ENCODE measurements at places on chromosomes 11 and 22.

DNA sequence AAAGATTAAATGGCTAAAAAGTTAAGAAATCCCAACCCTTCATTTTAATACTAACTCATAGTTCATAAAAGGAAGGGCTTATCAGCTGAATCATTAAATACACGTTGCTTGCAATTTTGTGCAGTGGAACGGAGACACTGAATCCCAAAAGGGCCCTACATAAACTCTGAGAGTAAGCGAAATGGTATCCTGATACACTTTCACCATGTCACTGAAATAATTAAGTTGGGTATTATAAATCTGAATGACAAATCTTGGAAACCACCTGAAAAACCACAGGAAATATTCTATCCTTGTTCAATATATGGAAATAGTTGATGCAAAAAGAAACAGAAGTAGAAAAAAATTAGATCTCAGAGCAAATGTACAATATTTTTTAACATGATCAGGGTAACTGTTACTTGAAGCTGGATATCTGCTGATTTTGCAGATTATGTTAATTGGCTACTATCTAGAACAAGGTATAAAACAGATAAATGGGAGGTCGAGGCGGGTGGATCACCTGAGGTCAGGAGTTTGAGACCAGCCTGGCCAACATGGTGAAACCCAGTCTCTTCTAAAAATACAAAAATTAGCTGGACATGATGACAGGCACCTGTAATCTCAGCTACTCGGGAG, 55.1 kb downstream of the MAML2 start:
- DNase-seq = no peak

DNA sequence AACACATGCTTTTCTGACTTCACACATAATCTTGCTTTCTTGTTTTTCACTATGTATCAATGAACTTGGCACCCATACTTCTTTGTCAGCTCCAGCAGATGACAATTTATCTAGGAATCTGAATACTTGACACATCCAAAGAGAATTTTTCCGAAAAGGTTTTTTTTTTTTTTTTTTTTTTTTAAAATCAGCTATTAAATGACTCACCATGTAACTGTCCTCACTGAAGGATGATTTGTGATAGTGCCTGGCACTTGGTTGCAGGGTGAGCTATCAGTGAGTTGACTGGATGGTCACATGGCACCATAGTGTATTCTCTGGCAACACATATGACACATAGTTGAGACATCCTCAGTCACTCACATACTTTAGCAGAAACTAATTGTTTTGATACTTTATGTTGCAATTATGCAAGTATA, 133.4 kb upstream of the E2F8 start:
- DNase-seq = no peak

DNA sequence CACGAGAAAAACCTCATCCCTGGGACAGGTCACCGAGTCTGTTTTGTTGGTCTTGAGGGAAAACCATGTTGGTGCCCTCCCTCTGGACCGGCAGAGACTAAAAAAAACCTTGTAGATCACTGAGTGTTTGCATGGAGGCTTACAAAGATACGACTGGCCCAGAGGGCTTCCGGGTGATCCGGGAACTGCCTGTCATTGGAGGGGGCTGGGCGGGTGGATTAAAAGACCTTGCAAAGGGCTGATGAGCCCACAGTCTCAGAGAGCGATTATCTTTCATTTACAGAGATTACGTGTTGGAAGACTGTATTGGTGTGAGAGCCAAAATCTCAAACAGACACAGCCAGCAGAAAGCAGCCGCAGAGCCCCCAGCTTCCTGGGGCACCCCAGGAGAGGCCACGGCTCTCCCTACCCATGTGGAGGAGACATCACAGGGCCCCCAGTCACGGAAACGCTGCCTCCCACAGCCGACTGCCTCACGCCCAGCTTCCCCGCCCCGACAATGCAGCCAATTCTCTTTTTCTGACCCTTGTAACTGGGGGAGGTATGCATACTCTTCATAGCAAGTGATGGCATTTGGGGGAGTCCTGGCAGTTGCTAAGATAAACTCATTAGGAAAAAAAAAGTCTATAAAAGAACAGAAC, 426.4 kb downstream of the CTTN start:
- DNase-seq = no peak

DNA sequence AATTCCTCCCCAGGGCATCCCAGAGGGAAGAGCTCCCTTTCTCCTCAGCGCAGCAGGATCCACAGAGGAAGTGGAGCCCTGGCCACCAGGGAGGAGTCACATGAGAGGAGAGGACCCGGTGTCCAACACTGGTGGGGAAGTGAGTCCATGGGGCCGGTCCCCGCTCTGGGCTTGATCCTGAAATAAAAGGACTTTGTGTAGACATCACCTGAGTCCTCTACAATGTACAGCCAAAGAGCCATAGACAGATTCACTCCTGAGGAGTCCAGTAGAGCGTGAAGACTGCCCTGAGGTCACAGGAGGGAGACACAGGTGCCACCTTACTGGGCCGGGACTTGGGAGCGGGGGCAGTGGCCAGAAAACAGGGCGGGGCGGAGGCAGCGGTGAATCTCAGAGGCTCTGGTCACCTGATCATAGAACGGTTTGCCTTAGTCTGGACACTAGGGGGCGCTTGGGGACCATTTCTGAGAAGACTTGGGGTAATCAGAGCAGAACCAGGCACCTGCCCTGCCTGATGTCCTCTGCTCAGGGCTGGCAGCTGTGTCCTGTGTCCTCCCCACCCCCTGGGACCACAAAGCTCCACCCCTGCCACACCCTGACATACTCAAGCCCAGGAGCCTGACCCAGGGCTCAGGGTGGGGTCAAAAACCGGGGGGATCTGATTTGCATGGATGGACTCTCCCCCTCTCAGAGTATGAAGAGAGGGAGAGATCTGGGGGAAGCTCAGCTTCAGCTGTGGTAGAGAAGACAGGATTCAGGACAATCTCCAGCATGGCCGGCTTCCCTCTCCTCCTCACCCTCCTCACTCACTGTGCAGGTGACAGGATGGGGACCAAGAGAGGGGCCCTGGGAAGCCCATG, 112.7 kb downstream of the VPREB1 start:
- DNase-seq = peak; percentile 75

DNA sequence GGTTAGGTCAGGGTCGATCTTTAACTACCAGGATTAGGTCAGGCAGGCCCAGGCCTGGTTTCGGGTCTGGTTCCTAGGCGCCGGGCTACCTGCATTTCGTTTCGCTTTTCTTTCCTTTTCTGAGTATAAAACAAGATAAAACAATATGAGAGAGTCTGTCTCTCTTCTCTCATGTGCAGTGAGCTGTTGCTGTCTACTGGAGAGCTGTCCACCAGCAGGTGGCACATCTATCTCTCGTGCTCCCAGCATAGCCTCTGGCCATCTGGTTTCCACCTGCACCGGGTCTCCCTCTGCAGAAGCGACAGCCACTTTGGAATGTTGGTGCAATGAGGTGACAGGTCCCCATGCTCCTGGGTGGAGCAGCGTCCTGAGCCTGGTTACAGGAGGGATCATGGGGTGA, 27.6 kb downstream of the RIBC2 start:
- peak; percentile 62 for DNase-seq

- no peak for DNase-seq
Measured at GRCh38 chr11:107707215-107707671, 4.6 kb downstream of the SLN start.

GRCh38 chr11:17244046-17244445, 32.5 kb upstream of the NUCB2 start:
- no peak for DNase-seq

- DNase-seq = no peak
Measured at GRCh38 chr11:102868339-102868738, 6.4 kb downstream of the MMP12 start.

DNA sequence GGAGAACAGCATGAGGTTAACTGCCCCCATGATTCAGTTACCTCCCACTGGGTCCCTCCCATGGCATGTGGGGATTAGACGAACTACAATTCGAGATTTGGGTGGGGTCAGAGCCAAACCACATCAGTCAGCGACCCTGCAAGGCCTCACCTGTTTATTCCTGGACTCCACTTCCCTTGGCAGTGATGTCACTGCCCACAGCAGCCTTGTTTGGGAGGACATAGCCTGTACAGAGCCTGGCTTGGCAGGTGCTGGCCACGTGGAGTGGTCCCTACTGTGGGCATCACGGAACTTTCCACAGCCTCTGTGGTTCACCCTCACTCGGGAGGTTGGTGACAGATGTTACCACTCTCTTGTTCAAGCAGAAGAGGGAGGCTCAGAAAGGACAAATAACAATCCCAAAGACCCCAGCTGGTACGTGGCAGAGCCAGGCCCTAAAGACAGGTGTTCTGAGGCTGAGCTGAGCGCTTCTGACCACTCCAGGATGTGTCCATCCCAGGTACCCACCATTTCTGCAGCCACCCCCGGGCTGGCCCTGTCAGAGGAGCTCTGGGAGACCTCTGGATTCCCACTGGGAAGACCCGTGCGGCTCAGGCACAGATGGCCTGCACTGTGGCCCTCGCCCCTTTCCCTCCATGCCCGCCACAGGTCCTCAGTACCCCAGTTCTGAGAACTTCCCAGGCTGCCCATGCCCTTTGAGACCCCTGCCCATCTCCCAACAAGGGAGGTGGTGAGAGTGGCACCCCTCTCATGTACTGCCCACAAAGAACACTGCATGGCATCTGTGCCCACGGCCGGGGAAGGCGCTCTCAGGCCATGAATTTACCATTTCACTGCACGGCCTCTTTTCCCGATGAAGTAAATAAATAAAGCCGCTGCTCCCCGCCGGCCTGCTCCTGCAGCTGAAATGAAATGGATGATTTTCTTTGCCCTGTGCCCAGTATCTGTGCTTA, 605.8 kb downstream of the TBC1D22A start:
- DNase-seq = peak; percentile 26

GRCh38 chr11:44437122-44437521, 127.2 kb upstream of the ALX4 start:
- DNase-seq = peak; percentile 15

DNA sequence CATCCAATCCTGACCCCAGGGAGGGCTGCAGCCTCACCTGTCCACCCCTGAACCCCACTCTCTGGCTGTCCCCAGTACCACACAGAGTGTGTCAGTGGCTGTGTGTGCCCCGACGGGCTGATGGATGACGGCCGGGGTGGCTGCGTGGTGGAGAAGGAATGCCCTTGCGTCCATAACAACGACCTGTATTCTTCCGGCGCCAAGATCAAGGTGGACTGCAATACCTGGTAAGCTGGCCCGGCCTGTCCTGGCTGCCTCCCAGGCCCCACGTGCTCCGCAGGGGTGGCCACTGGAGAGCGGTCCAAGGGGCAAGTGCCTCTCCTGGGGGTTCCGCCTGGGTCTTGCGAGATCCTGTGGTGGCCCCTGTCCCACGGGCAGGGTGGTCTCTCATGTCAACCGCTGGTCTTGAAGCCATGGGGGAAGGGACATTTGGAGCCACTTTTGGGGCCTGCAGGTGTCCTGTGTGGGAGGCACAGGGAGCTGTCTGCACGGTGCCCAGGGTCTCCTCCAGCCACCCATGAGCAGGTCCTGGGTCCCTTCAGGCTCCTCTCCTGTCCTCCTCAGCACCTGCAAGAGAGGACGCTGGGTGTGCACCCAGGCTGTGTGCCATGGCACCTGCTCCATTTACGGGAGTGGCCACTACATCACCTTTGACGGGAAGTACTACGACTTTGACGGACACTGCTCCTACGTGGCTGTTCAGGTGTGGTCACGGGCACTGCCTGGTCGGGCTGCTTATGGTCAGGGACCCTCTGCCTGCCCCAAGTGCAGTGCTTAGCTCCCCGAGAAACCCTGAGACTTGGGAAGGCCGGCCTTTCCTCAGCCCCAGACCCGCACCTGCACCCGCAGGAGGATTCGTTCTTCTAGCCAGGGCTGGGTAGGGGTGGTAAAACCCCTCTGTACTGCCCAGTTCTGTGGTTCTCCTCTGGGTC, 11.8 kb downstream of the MUC2 start:
- DNase-seq = no peak

GRCh38 chr11:60485987-60486386, 6.6 kb upstream of the MS4A12 start:
- DNase-seq = no peak

- no peak for DNase-seq
Measured at GRCh38 chr11:688681-689080, 6.3 kb downstream of the DEAF1 start.

DNA sequence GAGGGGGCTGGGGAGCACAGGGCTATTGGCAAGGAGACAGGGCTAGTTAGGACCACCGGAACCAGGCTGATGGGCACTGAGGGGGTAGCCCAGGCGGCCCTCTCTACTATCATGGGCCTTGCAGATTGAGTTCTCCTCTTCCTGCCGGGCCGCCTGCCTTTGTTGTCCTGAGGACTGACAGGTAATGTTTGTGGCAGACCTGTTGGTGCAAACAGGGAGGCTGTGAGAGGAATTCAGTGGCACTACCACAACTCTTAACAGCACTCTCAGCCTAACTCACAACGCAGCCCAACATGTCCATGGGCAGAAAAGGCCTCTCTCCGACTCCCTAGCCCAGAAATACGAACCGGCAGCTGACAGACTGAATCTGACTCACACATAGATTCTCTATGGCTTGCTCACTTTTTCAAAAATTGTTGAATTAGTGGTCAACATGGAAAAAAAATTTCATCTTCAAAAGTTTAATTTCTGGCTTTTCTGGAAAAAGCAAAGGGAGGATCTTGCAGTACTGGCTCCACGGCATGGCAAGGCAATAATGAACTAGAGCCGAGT, 11.4 kb downstream of the KCNJ5 start:
- no peak for DNase-seq
